CD4-positive, alpha-beta T cell treated with Interleukin-17A for 1 hour (primary cell): ENCODE measurements at places on chromosomes 5 and 9.
A peak's percentile ranks its signal among the peaks of the same experiment; 100 is the strongest.

DNA sequence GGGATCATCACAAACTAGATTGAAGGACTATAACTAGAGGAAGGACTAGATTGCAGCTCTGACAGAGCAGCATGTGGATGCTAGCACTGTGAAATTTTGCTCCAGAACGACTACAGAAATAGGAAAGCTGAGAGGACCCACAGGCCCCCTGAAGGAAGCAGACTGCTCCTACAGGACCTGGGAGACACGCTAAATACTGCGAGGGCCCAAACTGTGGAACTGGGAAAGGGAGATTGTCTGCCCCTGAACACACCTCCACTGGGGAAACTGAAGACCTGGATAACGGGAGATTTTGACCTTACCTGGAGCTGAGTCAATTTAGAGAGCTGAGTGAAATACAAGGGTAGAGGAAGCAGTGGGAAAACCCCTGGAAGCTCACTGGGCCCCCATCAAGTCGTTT lies 19.2 kb downstream of the TRIM36 start:
- DNase-seq: no peak

GRCh38 chr5:1874771-1875220 lies 7.9 kb downstream of the IRX4 start:
- DNase-seq: no peak

- DNase-seq: no peak
These were observed 17.5 kb downstream of the TMEM38B start for GRCh38 chr9:105711867-105712266.

DNA sequence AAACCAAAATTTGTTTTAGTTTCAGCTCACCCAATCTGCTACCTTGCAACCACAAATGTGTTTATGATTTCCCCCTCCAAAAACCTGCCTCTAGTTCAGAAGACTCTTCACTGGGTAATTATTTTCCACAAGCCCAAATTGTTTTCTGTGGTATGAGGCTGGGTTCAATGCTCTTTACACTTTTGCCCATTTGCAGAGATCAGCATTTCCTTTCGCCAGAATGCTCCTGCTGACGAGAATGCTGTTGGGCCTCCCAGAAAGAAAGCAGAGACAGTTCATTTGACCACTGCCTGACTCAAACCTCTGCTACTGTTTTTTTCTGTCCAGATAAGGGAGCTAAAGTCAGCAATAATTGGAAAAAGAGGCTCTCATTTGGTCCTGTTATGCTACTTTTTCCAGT lies 427.3 kb downstream of the PDE4D start:
- DNase-seq: no peak

GRCh38 chr5:166845044-166845443 lies 1446.4 kb upstream of the WWC1 start:
- no peak for DNase-seq

DNA sequence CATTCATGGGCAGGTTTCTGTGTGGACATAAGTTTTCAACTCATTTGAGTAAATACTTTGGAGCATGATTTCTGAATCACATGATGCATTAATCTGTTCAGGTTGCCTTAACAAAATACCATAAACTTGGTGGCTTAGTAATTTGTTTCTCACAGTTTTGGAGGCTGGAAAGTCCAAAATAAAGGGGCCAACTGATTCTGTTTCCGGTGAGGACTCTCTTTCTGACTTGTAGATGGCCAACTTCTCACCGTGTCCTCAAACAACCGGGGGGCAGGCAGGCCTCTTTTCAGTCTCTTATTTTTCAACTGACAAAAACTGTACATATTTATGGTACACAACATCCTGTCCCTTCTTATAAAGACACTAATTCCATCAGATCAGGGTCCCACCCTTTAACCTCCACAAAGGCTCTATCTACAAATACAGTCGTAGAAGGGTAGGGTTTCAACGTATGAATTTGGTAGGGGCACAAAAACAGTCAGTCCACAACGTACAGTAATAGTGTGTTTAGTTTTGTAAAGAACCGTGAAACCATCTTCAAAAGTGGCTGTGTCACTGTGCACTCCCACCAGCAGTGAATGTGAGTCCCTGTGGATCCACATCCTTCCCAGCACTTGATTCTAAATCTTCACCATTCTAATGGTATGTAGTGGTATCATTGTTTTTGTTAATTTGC lies 37.2 kb downstream of the MLLT3 start:
- DNase-seq: no peak

GRCh38 chr5:74916831-74917710 lies 50.9 kb upstream of the FAM169A start:
- no peak for DNase-seq

DNA sequence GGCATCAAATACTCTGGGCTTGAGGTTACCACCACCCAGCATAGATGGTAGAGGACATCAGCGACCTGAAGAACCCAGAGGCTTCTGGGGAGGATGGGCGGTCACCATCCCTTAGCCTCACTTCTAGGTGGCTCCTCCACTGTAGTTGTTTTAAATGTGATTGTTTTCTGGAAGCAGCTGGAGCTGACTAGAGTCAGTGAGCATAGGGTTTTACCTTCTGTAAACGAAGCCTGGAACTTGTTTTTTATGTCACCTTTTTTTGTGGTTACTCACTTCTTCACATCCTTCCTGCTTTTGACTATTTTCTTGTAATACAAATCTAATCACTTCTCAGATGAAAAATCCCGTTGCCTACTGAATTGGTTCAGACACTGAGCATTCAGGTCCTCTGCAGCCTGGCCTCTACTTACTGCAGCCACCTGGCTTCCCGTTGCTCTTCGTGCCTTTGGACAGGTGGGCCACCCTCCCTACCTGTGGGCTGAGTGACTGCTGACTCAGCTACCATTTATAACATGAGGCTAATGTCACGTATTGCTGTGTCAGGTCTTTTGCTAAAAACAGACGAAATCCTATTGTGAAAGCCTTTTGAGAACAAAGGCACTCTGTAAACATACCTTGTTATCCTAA lies 167.8 kb downstream of the MAN2A1 start:
- peak; percentile 51 for DNase-seq

- DNase-seq: no peak
These were observed 581.7 kb upstream of the RIOK2 start for GRCh38 chr5:97764700-97765099.

DNA sequence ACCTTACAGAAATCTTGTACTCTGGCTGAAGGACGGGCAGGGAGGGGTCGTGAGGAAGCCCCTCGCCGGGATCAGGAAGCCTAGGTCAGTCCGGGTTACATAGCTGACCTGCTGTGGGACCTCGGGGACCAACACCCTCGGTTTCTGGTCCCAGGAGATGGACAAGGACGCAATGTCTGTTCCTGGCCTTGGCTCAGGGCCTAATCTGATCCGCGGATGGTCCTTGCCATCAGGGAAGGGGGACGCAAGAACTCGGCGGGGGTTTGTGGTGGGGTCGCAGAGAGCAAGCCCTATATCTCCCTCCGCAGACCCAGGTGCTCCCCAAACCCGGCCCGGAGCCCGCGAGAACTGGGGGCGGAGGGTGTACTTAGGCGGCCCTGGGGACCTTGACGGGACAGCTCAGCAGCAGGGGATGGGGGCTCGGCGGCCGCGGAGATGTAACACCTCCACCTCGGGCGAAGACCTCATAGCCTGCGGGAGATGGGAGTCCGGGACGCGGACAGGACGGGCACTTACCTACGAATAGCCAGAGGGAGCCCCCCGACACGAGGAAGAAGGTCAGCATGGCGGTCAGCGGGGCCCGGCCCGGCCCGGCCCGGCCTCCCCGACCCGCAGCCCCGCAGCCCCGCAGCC lies 353 bp downstream of the ACSL6 start:
- no peak for DNase-seq

- no peak for DNase-seq
These were observed 39.0 kb upstream of the DMXL1 start for GRCh38 chr5:119031905-119032304.

- DNase-seq: no peak
These were observed 85.6 kb downstream of the SMIM15 start for GRCh38 chr5:61076626-61077025.

- no peak for DNase-seq
These were observed 271.2 kb downstream of the EDIL3 start for GRCh38 chr5:84113246-84114105.

- no peak for DNase-seq
These were observed 28.4 kb downstream of the ERP44 start for GRCh38 chr9:100070104-100071041.

DNA sequence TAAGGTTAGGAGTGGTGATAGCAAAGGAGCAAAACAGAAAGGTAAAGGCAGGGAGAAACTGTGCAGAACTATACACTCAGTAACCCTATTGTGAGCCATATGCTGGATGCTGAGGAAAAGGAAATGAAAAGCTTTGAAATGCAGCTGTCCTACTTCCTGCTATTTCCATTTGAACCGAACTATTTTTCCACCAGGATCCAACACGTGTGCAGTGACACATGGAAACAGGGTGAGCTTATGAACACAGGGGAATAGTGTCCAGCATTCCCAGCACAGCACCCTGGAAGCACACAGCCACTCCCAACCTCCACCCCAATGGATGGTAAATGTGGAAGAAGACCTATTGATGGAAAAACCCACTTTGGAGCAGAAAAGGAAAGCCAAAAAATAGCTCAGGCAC lies 69.0 kb upstream of the SLC12A2 start:
- no peak for DNase-seq

GRCh38 chr5:126052120-126052519 lies 371.1 kb upstream of the GRAMD2B start:
- no peak for DNase-seq

GRCh38 chr5:72552041-72552557 lies 44.9 kb upstream of the ZNF366 start:
- DNase-seq: no peak

DNA sequence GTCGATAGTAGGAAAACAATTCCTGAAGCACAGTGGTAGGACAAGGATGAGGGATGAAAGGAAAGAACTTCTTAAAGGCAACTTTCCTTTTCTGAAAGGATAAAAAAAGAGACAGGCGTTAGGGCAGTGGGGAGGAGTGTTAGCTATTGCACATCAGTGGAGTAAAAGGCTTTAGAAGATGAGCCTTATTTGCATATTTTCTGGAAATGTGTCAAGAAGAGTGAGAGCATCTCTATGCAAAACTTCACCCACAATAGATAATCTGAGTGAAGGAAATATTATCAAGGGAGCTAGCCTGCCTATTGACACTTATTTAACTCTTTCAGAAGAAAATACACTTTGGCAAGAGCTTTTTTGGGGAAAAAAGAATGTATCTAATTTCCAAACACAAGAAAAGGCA lies 151.6 kb downstream of the MACIR start:
- no peak for DNase-seq

DNA sequence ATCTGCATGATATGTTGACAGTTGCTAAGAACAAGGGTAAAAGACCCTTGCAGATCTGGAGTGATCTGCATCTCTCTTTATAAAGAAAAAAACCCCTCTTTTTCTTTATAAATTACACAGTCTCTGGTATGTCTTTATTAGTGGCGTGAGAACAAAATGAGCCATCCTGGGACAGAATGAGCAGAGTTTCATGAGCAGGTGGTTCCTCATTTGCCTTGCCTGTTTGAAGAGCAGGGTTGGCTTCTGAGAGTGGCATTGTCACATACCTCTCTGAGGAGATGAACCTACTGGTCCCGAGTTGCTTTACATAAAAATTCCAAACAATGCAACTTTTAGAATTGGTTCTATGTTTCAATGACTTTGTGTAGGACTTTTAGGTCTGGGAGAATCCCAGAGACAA lies 94.3 kb downstream of the INSYN2B start:
- DNase-seq: no peak

DNA sequence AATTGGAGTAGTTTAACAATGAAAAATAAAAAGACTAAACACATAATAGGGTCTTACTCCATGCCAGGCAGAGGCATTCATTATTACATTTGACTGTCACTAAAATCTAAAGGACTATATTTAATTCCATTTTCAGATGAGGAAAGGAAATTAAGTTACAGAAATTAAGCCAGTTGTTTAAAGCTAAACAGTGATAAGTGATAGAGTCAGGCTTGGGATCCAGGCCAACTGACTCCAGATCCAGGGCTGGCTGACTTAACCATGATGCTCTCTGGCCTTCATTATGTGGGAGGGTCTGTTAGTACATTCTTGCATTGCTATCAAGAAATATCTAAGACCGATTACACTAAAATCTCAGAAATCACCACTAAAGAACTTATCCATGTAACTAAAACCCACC lies 107.2 kb downstream of the ARHGEF28 start:
- DNase-seq: no peak

GRCh38 chr9:37839496-37840461 lies 39.2 kb downstream of the DCAF10 start:
- no peak for DNase-seq

GRCh38 chr5:142151436-142152383 lies 43.1 kb downstream of the NDFIP1 start:
- peak; percentile 73 for DNase-seq
